ENCODE measurements at places on chromosomes 12 and 14.
A peak's percentile ranks its signal among the peaks of the same experiment; 100 is the strongest.

GRCh38 chr12:125890366-125890905 is 825.2 kb downstream of the AACS start:
- no peak for DNase-seq

- no peak for DNase-seq
These were observed 233.1 kb upstream of the NOS1 start for GRCh38 chr12:117594481-117594880.

DNA sequence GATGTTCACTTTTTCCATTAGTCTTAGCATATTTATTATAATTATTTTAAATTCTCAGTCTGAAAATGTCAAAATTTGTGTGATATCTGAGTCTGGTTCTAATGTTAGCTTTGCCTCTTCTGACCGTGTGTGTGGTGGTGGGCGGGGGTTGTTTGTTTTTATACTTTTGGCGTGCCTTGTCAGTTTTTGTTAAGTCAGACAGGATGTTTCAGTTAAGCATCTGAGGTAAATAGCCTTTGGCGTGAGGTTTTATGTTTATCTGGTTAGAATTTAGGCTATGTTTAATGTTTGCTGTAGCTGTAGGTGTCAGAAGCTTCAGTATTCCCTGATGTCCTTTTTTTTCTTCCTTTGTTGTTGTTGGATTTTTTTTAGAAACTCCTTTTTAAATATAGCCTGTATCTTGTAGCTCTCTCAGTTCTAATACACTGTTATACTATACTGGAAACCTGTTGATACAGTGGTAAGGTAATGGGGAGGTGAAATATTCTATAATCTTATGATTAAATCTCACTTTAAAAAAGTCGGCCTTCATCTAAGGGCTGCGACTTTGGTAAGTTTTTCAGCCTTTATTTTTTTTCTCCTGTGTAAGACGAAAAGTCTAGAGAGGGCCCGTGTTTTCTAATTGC is 111.6 kb downstream of the SCAF11 start:
- peak; percentile 75 for DNase-seq

- no peak for DNase-seq
These were observed 55.5 kb downstream of the CRACR2A start for GRCh38 chr12:3697311-3697870.

- peak; percentile 67 for DNase-seq
These were observed 150.9 kb downstream of the TTLL5 start for GRCh38 chr14:75811872-75812499.

DNA sequence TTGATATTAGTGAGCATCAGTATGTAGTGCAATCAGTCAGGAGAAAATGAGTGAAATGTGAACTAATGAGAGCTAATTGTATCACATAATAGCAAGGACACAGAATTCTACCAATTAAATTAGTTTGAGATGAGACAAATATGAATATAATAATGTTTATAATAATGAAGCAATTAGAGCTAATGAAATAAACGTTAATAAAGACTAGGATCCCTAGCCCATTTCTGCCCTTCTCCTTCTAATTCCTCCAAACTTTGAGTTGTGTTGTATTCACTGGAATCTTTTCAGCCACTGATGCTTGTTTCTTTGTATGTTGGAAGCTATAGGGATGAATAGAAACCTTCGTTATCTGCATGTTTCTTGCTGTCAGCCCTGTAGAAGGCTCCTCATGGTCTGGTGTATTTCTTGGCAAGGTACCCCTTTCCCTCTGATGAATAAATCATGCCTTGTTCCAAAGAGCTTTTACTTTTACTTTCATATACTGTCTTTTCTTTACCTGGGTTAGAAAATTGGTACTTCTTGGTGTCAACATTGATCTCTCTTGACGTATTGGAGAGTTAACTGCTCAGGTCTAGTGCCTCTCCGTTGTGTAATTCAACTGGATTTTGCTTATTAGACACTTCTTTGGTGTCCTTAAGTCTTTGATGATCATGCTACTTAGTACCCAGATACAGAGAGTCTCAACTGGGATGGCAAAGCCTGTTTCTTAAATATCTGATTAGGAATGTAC is 154.8 kb downstream of the PTCSC3 start:
- DNase-seq = no peak

- DNase-seq = no peak
These were observed 207.0 kb downstream of the MED13L start for GRCh38 chr12:116070444-116070843.

DNA sequence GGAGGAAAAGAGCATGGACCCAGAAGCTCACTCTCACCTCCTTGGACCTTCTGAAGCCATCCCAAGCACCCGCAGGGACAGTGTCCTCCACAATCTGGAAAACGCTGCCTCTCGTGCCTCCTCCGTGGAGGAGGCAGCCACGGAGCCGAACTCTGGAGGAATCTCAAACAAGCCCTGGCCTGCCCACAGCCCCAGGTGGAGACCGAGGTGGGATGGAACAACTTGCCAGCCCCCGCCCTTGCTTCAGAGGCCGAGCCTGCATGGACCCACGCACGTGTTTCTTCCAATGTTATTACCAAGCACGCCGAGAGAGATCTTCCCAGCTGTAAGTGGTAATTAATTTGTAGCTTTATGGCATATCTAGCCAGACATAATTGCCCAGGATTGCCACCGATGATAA is 61.3 kb downstream of the SCARB1 start:
- no peak for DNase-seq

DNA sequence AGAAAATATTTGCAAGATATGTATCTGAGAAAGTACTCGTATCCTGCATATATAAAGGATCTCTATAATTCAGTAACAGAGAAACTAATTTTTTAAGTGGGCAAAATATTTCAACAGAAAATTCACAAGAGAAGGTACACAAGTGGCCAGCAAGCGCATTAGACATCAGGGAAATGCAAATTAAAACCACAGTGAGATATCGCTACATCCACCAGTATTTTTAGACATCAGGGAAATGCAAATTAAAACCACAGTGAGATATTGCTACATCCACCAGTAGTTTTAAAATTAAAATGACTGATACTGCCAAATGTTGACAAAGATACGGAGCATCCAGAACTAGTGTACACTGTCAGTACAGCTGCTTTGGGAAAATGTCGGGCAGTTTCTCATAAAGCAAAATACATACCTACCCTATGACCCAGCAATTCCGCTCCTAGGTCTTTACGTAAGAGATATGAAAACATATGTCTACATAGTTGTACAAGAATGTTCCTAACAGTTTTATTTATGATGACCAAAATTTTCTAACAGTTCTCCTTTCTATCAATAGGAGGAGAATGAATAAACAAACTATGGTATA is 2.8 kb upstream of the KCNK13 start:
- DNase-seq = no peak

- DNase-seq = no peak
These were observed 12.0 kb downstream of the KIF26A start for GRCh38 chr14:104150136-104151025.

DNA sequence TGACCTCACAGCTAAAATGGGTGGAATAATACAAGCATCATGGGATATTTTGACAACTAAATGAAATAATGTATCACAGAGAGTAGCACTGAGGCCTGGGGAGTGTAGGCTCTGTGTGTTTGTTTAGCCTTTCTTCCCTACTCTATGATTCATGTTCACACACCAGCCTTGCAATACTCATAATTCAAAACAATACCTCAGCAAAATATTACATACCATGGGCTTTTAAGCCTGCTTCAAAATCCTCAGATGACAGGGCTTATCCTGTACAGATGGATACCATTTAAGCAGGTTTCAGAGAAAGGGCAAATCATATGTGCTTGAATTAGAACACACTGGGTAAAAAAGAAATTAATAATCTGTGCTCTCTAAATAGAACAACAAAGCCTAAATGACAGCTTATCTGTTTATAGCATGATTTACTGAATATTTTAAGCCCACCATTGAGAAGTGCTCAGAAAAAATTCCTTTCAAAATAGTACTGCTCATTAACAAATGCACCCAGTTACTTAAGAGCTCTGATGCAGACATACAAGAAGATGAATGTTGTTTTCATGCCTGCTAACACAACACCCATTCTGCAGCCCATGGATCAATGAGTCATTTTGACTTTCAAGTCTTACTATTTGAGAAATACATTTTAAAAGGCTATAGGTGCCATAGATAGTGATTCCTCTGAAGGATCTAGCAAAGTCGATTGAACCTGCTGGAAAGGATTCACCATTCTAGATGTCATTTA is 84.9 kb upstream of the ADAMTS20 start:
- DNase-seq = no peak

- DNase-seq = no peak
These were observed 23.9 kb downstream of the SERPINA10 start for GRCh38 chr14:94269156-94269555.

DNA sequence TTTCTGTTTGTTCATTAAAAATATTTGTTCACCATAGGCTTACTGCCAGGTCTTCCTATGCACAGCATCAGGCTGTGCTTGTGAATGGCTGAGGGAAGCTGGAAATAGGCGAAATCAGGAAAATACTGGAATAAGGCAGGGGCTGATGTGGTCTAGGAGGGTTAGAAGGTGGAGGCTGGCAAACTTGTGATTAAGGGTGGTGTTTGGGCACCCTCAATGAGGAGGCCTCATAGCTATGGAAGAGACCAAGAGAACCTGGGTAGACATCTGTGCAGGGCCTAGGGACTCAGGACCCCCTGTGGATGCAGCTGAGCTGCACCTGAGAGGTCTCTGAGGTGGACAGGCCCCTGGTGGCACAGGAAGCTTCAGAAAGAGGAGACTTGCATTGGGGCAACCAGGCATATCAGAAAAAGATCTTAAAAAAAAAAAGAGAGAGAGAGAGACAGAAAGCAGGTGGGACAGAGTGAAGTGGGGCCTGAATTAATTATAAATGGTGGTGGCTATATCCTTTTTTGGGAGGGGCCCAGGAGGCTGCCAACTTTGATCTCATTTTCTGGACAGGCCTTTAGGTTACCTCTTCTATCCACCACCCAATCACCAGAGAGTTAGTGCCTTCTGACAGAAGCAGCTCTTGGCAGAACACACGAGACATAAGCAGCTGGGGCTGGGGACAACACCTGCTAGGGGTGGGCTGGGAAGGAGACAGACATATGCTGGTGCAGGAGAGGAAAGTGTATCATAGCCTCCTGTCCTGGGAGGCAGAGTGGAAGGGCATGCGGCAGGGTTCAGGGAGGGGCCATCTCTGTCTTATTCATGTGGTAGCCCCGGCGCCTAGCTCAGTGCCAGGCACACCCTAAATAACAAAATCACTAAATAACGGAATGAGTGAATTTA is 46.7 kb upstream of the ATP23 start:
- DNase-seq = no peak

GRCh38 chr14:100067481-100067880 is 2.3 kb downstream of the EVL start:
- no peak for DNase-seq

GRCh38 chr12:14959463-14959862 is 1.9 kb downstream of the ARHGDIB start:
- no peak for DNase-seq

DNA sequence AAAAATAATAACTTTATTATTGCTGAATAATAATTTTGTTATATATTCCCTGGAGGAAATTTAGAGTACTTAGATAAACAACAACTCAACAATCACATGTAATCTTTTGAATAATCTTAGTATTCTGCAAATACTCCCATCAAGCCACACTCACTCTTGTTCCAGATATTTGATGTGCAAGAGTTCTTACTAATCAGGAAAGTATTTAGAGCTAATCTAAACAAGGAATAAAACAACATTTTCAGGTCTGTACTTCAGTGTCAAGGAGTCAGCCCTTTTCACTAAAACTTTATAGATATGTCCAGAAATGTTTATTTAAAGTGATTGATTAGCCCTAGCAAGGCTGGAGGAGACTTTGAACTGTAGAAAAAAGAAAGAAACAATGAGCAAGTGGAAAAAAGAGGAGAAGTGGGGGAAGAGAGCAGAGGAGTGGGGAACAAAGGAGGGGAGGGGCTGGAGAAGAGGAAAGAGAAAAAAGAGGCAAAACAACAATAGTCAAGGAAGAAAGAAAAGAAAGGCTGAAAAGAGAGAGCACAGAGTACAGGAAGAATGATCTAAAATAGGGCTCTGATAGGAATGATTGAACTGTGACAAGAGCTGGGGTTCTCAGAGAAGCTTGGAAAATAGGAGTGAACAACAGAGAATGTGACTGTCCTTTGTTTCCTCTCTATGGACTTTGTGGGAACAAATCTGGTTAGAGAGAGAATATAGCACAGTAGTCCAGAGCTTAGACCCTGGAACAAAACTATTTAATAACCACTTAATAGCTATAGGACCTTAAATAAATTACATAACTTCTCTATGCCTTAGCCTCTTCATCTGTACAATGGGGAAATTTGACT is 238.7 kb downstream of the AKAP6 start:
- no peak for DNase-seq

- DNase-seq = no peak
These were observed 32.6 kb downstream of the PPP2R5E start for GRCh38 chr14:63510538-63510937.

- peak; percentile 40 for DNase-seq
These were observed 150.3 kb downstream of the TGFB3 start for GRCh38 chr14:75831455-75831854.

- DNase-seq = no peak
These were observed 563.9 kb upstream of the TMEM132C start for GRCh38 chr12:127703026-127703425.

DNA sequence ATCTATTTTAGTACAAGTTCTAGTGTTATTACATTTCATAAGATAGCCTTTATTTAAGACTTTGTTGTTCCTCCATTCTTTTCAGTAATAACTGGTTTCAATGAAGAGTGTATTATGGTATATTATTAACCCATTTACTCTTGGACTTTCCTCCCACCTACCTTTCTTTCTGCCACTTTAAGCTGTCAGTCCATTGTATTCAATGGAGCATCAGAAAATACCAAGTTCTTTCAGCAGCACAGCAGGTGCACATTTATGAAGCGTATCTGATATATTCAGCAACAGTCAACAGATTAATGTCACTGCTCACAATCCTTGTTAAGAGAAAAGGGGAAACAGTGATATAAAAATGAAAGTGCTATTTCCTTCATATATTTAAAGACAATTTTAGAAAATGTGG is 660.9 kb downstream of the C12orf50 start:
- no peak for DNase-seq

DNA sequence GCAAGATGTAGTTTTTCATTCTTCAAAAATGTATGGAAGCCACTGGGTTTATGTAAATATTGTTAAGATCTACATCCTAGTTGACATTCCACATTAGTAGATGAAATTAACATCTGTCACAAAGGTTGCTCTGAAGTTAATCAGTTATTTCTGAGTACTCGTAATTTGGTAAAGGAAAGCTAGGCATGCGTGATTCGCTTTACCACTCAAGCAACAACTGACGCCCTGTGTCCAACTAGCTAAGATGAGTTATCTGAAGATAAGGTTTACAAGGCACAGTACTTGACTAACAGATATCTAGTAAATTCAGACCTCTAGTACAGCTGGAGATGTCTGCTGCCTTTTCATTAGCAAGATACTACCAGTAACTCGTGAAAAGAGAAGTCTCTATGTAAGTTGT is 14.1 kb downstream of the PRKD1 start:
- DNase-seq = no peak

Data from NCI-H1930 (cell line).